ENCODE measurements at places on chromosomes 2 and 18.

GRCh38 chr2:139911160-139911559, 1131.0 kb upstream of the NXPH2 start:
- DNase-seq = no peak

DNA sequence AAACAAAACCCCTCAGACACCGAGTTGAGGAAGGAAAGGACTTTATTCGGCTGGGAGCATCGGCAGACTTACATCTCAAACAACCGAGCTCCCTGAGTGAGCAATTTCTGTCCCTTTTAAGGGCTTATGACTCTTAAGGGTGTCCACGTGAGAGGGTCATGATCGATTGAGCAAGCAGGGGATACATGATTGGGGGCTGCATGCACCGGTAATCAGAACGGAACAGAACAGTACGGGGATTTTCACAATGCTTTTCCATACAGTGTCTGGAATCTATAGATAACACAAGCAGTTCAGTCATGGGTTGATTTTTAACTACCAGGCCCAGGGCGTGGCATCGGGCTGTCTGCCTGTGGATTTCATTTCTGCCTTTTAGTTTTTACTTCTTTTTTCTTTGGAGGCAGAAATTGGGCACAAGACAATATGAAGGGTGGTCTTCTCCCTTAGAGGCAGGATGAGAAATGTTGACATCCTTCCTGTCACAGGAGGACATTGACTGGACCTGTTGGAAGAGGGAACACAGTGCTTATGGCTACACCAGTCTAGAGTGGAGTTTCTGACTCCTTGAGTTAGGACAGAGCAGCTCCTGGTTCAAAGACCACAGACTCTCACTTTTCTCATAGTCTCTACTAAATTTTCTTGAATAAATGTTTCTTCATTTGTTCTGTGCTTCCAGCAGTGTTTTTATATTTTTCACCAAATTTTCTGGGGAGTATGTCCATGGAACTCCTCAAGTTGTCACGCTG, 35.8 kb downstream of the SPOPL start:
- DNase-seq = no peak

DNA sequence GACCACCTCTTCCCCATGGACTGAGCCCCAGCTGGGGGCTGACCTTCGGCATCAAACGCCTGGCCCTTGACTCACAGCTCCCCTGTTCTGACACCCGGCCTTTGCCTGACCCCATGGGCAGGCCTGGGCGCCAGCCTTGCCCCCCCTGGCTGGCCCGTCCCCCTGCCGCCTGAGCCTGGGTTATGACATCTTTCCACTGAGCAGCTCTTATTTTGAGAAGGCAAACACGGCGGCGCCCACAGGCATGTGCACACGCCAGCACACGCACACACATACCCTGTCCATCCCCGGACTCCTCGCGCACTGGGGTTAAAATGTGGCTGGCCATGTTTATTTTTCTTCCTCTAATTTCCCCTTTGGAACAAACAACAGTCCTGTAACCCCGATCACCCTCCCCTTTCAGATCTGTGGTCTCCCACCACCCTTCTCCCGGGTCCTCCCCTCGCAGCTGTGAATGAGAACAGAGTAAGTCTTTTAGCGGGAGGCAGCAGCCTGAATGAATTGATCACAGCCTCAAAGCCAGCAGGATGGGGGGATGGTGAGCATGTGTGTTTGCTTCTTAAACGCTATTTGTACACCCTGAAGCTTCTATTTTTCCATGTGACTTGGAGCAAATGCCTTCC, 11.8 kb upstream of the ATOH8 start:
- no peak for DNase-seq

- no peak for DNase-seq
These were observed 79.7 kb downstream of the GBX2 start for GRCh38 chr2:236088368-236089057.

DNA sequence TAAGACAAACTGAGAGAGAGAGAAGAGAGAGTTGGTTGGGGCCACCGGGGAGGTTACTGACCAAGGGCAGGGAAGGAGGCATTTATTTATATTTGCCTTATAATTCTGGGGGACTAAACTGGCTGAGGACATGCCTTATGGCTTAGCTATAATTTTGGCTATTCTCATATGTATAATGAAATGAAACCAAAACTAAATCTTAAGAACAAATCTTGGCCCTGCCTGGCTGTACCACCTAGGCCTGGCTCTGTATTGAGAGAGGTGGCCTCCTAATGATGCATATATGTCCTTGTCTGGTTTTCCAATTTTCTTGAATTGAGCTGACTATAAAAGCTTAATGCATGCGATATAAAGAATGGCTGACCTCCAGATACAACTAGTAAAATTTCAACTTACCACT, 3.5 kb upstream of the PPP1CB start:
- no peak for DNase-seq

- no peak for DNase-seq
These were observed 5.2 kb upstream of the RSAD2 start for GRCh38 chr2:6872394-6872793.

DNA sequence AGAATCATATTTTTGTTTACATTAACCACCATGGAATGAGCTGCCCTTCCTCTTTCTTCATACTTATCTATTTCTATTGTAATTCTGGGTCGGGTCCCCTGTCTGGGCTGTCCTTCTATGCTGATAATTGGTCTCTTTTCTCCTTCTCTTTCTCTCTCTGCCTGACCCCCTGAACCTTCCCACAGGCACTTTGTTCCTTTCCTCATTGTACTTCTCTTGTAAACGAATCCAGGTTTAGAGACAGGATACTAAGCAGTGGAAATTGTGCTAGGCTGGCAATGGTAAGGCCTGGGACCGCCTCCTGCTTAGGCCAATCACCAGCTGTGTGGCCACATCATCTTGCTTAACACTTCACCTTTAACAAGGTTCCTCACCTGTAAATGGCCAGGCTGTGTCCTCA, 137.0 kb downstream of the ZNF532 start:
- no peak for DNase-seq

- no peak for DNase-seq
These were observed 40.8 kb downstream of the TNP1 start for GRCh38 chr2:216819055-216819454.

All from activated CD4-positive, alpha-beta T cell treated with anti-CD3 and anti-CD28 coated beads, Interleukin-2, amount 50 U/mL, for 4 hours (primary cell).